ENCODE measurements at places on chromosomes 6 and 20.

GRCh38 chr6:53692172-53692571, 26.6 kb upstream of the KLHL31 start:
- no peak for DNase-seq

- no peak for DNase-seq
Measured at GRCh38 chr6:135438907-135439535, 58.5 kb downstream of the AHI1 start.

GRCh38 chr6:64186592-64186991, 551.0 kb downstream of the PHF3 start:
- DNase-seq: no peak

DNA sequence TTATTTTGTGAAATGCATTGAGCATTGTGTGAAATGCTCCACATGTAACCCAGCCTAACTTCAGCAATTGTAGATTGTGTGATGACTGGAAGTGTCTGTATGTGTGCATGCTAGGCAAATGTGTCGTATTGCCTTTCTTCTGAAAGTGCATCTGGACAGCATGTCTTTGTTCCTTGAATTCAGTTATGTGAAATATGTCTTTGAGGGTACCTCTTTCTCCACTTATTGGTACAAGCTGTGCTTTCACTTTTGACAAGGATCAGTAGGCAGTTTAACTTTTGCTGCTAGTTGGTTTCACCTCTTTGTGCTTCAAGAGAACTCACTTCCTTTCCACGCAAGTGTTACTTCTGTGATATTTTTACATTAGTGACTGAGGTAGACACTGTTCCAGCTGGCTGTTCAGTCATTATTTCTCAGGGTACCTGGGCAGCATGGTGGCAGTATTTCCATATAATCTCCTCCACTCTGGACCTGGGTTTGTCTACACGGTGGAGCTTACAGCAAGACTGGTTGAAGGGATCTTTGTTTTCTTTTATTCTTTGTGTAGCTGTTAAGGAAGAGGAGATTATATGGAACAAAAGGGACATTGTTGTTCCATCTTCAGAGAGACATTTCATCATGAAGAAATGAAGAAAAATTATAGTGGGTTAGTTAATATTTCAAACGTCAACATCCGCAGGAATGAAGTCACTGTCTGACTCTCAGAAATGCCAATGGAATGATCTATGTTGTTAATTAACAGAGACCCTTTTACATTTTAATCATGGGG, 175.4 kb downstream of the UTRN start:
- DNase-seq: no peak

- no peak for DNase-seq
Measured at GRCh38 chr6:138504764-138505689, 5.7 kb upstream of the NHSL1 start.

GRCh38 chr20:64056639-64056888, 6.4 kb upstream of the TCEA2 start:
- no peak for DNase-seq

GRCh38 chr6:1287103-1287591, 24.8 kb upstream of the FOXQ1 start:
- no peak for DNase-seq

DNA sequence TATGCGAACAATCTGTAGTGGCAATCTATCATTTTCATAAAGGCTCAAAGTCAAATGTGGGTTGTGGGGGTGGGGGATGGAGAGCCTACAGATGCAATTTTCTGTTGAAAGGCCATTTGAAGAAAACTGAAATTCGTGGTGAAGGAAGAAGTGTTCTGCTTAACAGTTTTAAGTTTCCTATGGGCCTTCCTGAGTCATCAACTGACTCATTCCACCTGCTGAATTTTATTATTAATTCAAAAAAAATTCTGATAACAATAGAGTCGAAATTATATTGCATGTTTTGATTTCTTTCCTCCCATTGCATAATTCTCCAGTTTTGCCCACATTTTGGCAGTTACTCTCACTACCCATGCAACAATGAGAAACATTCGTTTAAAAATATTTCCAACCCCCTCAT, 622.3 kb upstream of the ARID1B start:
- no peak for DNase-seq

GRCh38 chr6:83615025-83615999, 93.6 kb downstream of the SNAP91 start:
- no peak for DNase-seq

- DNase-seq: peak; percentile 25
Measured at GRCh38 chr6:161273274-161273751, 548 bp downstream of the AGPAT4 start.

GRCh38 chr20:56634735-56635385, 5.8 kb downstream of the TFAP2C start:
- no peak for DNase-seq

- DNase-seq: no peak
Measured at GRCh38 chr6:102813489-102814275, 1420.2 kb downstream of the GRIK2 start.

DNA sequence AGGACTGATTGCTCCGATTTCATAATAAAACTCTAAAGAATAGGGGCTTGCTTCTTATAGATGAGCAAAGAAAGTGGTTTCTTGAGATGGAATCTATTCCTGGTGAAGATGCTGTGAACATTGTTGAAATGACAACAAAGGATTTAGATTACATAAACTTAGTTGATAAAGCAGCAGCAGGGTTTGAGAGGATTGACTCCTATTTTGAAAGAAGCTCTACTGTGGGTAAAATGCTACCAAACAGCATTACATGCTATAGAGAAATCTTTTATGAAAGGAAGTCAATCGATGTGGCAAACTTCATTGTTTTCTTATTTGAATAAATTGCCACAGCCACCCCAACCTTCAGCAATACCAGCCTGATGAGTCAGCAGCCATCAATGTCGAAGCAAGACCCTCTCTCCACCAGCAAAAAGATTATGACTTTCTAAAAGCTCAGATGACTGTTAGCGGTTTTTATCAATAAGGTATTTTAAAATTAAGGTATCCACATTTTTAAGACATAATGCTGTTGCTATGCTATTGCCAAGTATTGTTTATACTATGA, 12.7 kb upstream of the MTRF1L start:
- no peak for DNase-seq

DNA sequence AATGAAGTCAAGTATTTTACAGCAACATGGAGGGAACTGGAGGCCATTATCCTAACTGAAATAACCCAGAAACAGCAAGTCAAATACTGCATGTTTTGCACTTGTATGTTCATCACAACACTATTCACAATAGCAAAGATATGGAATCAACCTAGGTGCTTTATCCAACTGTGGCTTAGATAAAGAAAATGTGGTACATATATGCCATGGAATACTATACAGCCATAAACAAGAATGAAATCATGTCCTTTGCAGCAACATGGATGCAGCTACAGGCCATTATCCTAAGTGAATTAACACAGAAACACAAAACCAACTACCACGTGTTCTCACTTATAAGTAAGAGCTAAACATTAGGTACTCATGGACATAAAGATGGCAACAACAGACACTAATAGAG, 91.5 kb upstream of the E2F3 start:
- DNase-seq: no peak

GRCh38 chr20:60152792-60153191, 194.6 kb downstream of the CDH26 start:
- no peak for DNase-seq

DNA sequence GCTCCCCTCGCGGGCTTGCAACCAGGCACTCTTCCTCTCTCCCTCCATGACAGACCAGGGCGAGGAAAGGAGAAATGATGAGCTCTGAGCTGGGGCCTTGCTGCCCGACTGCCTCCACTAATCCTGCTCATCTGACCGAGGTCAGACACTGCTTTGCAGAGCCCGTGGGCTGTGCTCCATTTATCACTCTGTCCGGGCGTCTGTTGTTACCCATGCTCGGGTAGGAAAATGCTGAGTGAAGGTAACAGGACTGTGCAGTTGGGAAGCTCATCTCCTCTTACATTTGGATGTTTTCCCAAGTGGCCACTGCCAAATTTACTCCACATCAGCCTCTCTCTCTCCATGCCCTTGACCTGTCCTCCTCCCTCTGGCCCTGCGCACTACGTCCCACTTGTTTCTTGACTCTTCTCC, 14.6 kb downstream of the RPS6KA2 start:
- no peak for DNase-seq

GRCh38 chr20:50029083-50029696, 46.4 kb downstream of the SNAI1 start:
- DNase-seq: no peak

- DNase-seq: no peak
Measured at GRCh38 chr6:31122791-31123706, 2.8 kb upstream of the CDSN start.

DNA sequence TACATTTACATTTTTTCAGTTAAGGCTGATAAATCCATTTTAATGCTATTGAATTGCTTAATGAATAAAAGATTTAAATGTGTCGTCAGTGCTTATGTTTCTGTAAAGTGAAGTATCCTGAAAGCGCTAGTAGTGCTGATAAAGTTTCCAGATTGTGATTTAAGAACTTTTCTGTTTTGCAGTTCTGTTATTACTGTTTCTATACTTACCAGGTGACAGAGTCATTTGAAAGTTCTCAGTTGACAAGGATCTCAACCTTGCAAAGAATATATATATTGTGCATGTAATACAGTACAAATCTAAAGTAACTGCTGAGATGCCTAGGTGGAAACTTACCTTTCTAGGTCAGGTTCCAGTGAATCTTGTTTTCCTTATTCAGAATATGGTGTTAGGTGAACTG, 201.8 kb downstream of the ARID1B start:
- no peak for DNase-seq

GRCh38 chr6:33895296-33895695, 91.5 kb upstream of the MLN start:
- no peak for DNase-seq

DNA sequence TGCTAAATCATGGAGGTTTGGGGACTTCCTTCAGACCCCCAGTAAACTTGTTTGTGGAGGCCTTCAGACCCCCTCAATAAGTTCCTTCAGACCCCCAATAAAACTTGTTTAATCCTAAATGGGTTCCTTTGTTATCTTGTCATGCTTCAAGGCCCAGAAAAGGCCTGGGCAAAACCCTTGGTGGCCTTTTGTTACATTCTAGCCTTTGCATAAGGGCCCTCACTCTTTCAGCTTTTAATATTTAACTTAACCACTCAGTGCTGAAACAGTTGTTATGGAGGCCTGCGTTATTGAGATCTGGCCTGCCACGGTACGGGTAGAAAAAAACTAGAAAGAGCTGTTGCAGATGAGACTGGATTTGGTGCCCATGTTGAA, 4.3 kb upstream of the DYNLRB1 start:
- DNase-seq: no peak

- no peak for DNase-seq
Measured at GRCh38 chr6:112603726-112604125, 256.6 kb downstream of the RFPL4B start.

DNA sequence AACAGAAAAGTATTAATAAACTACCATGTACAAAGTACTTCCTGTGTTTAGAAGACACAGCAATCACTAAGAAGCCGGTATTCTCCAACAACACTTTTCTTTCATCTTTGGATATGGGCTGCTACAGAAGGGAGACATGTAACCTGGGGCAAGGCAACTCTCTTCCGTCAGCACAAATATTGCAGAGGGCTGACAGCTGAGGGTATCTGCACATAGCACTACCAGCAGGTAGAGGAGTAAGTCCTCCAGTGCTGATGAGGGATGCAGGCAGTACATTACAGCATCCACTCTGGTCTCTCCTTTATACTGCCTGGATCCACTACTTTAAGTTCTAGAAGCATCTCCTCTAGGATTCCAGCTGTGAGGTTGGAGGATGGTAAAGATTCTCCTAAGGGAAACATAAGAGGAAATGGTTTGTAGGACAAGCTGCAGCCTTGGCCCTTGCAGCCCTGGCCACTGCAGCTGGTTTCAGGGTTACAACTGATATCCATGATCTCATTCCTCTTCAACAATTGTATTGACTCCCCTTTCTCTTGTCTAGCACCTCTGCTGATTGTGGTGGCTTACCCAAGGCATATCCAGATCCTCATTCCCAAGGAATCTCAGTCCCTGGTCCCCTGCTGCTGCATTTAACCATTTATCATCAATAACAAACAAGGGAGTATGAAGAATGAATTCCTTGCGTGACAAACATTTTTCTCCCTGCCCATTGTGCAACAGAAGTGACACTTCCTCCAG, 110.7 kb upstream of the ADGRF1 start:
- no peak for DNase-seq

- DNase-seq: no peak
Measured at GRCh38 chr6:169669147-169669546, 32.7 kb downstream of the WDR27 start.

DNA sequence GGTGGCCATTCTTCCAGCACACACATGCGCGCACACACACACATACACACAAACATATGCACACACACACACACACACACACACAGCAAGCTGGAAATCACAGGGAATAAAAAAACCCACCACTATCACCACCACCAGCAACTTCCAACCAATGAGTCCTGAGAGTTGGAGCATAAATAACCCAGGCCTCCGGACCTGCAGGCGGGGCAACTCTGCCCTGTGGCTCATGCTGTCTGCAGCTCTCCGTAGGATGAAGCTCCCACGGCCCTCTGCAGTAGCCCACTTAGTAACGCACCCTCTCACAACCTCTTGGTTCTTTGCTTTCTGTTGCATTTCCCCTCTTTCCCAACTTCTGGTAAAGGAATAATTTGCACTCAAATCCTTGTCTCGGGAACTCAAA, 275.2 kb downstream of the PREX1 start:
- DNase-seq: no peak

GRCh38 chr6:49423817-49424216, 39.2 kb downstream of the MMUT start:
- DNase-seq: no peak

DNA sequence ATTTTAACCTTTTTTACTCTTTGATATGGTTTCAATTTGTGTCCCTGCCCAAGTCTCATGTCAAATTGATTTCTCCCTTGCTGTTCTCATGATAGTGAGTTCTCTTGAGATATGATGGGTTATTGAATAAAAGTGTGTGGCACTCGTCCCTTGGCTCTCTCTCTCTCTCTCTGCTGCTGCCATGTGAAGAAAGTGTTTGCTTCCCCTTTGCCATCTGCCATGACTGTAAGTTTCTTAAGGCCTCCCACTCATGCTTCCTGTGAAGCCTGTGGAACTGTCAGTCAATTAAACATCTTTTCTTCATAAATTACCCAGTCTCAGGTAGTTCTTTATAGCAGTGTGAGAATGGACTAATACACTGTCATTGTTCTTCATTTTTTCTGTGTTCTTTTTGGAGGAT, 48.5 kb downstream of the LIN28B start:
- DNase-seq: no peak

GRCh38 chr6:41318261-41318653, 17.2 kb upstream of the NCR2 start:
- DNase-seq: no peak

DNA sequence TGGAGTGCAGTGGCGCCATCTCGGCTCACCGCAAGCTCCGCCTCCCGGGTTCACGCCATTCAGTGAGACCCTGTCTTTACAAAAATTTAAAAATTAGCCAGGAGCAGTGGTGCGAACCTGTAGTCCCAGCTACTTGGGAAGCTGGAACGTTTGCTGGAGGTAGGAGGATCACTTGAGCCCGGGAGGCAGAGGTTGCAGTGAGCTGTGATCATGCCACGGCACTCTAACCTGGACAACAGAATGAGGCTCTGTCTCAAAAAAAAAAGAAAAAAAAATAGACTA, 5.7 kb upstream of the PARD6B start:
- DNase-seq: no peak

GRCh38 chr6:44933108-44933507, 395.0 kb upstream of the RUNX2 start:
- DNase-seq: no peak

Measured in CD8-positive, alpha-beta T cell (primary cell).